GM12892 (cell line): ENCODE measurements at places on chromosomes 13 and 19.

DNA sequence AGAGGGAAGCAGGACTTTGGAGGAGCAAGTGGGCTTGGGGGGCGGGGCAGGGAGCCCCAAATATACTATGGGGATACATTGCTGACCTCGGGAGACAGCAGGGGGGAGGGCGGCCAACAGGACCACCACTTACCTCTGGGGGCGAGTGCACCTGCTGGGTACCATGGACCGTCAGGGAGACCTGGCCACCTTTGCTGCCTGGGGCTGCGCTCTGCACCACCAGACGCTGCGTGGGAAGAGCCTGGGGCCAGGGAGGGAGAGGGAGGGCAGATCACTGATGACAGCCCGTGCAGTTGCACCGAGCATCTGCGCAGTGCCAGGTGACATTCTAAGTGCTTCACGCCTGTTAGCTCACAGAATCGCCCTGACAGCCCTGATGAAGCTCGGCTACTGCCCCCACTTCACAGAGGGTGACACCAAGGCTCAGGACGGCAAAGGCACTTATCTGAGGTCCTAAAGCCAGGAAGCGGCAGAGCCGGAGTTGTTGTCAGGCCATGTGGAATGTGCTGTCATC is 24.1 kb downstream of the RFX1 start:
- no peak for DNase-seq

- DNase-seq, result no peak
These were observed 41.4 kb downstream of the NLRP12 start for GRCh38 chr19:53782698-53783097.

DNA sequence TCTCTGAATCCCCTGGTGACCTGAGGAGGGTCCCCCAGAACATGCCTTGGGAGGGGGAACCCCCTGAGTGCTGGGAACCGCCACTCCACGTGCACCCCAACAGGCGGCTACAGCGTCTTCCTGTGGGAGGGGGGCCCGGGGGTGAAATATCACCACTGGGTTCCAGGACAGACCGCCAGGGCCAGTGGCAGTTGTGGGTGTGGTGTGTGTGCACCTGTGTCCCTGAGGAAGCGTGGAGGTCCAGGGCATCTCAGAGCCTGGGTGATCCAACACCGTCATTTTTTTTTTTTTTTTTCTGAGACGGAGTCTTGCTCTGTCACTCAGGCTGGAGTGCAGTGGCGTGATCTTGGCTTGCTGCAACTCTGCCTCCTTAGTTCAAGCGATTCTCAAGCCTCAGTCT is 4.2 kb downstream of the ADGRE5 start:
- no peak for DNase-seq

DNA sequence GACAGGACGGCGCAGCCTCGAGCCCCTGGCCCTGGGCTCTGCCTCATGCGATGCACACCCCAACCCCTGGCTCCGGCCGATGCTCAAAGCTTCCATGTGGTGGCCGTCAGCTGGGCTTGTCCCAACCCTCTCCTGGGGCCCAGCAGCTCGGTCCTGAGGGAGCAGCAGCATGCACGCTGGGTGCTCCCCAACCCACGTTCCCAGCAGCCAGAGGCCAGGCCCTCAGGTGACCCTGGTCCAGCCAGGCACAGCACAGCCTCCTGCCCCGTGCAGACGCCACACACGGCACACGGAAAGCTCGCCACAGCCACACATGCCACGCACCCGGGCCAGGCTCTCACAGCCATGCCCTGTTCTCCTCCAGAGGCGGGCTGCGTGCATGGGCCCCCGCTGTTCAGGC is 60.7 kb downstream of the IER2 start:
- no peak for DNase-seq

- no peak for DNase-seq
These were observed 14.5 kb upstream of the ISYNA1 start for GRCh38 chr19:18452386-18452785.

GRCh38 chr13:23643338-23644125 is 73.3 kb downstream of the TNFRSF19 start:
- no peak for DNase-seq

DNA sequence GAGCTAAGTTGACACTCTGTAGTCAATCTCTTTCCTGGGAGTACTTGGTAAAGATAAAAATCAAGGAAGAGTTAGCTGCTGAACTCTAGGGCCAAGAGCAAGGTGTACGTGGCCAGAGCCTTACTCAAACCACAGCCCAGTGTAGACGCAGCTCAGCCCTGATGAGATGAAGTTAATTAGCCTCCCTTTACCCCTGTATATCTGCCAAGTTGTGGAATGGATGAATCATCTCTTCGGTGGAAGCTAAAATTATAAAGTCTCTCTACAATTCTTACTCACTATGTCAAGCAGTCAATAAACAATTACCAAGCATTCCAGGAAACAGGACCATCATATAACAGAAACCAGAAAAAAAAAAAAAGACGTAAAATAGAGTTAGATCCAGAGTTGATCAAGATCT is 146.9 kb upstream of the UFM1 start:
- no peak for DNase-seq

DNA sequence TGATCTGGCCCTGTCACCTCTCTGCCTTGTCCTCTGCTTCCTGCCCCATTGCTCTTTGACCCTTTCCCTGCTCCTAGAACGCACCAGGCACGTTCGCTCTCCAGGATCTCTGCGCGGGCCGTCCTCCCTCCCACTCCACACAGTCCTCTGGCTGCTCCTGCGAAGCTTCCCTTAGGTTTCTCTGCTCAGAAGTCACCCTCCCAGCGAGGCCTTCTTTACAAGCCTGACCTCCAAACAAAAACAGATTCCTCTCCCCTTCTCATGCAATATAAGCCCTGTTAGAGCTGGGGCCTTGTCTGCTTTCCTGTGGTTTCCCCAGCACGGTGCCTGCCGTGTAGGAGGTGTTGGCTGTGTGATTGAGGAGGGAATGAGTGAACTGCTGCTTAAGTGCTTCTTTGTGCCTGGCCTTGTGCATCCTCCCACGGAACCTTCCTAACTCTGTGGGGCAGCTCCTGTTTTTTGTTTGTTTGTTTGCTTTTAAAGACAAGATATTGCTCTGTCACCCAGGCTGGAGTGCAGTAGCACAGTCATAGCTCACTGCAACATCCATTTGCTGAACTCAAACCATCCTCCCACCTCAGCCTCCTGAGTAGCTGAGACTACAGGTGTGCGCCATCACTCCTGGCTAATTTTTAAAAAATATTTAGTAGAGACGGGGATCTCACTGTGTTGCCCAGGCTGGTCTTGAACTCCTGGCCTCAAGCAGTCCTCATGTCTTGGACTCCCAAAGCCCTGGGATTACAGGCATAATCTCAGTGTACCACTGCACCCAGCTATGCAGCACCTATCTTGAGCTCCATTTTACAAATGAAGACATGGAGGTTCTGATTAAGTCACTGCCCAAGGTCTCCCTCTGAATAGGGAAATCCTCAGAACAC is 82.0 kb downstream of the SIPA1L3 start:
- no peak for DNase-seq

DNA sequence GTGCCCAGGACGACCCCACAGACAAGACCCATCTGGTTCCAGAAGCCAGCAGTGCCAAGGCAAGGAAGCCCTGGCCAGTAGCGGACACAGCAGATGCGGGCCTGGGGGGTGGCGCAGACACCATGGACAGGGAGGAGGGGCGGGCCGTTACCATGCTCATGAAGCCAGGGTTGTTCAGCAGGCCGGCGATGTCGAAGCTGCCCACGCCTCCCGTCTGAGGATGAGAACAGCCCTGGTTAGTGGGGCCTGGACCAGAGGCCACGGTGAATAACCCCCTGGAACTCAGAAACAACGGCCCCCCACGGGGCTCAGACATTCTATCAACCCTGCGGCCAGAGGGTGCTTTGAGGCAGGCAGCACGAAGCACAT is 21.5 kb upstream of the SLC39A3 start:
- no peak for DNase-seq

GRCh38 chr13:49521224-49521623 is 25.5 kb downstream of the PHF11 start:
- DNase-seq, result no peak
